ENCODE measurements at places on chromosomes 5 and 9. TPM values are rescaled to one million over a fixed set of nuclear protein-coding genes. Genes with fewer than 3 reads are reported as not detected.

The CD74 gene
- total RNA-seq, result 424 TPM

The NUTM2F gene
- total RNA-seq, result not detected

The SLC6A3 gene
- not detected for total RNA-seq

The DEPDC1B gene
- 0.16 TPM for total RNA-seq

The MYOZ3 gene
- 3.5 TPM for total RNA-seq

The ARID3C gene
- total RNA-seq, result not detected

The MLANA gene
- total RNA-seq, result not detected

DNA sequence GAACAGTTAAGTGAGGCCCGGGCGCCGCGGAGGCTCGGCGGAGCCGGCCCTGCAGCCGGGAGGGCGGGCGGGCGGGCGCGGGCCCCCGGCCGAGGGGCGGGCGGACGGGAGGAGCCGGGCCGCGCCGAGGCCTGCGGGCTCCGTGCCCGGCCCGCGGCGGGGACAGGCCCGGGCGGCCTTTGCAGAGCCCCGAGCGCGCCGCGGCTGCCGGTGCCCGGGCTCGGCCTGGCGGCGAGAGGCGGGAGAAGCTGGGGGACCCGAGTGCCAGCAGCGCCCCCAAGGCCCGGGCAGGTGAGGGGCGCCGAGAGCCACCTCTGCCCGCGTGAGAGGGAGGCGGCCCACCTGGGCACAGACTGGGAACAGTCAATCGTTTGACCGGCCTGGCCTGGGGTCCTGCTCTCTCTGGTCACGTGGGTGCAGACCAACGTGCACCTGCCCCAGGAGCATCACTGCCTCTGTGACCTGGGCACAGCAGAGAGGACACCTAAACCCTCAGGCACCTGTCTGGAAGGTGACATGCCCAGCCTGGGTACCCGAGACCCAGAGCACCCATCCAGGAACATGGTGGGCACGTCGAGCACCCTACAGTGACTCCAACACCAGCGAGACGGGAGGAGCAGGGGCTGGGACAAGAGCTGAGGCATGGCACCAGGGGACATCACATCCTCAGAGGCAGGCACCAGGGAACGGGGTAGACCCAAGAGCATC, 531 bp downstream of the MVB12B start:
- H3K27me3 ChIP-seq, result no peaks in the 10 kb centered on the region
- no peaks in the 10 kb centered on the region for H3K4me1 ChIP-seq
- H3K27ac ChIP-seq, result peak overlapping the region; percentile 73
- DNase-seq, result no peak
- H3K36me3 ChIP-seq, result no peaks in the 10 kb centered on the region
- peak overlapping the region; percentile 71 for H3K4me3 ChIP-seq

GRCh38 chr9:128219831-128220230, 16.7 kb downstream of the DNM1 start:
- no peak overlapping the region for H3K27ac ChIP-seq
- no peaks in the 10 kb centered on the region for H3K36me3 ChIP-seq
- H3K4me3 ChIP-seq, result no peak overlapping the region
- no peak for DNase-seq

DNA sequence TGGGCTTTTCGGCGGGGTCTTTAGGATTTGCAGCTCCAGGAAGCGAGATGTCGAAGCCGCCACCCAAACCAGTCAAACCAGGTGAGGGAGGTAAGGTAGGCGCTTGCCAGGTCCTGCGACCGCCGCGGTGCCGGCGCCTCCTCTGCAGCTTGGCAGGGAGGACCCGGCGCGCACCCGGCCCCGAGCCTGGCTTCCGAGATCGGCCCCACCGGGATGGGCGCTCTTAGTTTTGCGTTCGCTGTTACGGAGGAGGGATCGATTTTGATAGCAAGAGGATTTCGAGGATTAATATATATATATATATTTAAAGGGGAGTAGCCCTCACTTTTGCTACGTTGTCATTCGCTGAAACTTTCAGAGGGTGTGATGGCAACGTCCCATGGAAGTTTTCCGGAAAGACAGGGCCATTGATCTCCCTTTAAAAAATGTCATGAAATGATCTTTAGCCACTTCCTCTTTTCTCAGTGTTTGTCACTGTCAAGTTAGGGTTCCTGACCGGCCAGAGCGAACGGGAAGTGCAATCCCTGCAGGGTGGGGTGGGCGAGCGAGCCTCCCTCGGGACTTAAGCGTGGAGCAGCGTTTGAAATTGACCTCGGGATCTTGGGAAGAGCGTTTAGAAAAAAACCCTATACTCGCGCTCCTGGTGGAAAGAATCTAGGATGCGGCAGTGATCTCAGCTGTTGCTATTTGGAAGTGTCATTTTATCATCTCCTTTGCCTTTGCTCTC, 495 bp downstream of the OSTF1 start:
- peaks cover 43% of the 10 kb centered on the region for H3K4me1 ChIP-seq
- H3K4me3 ChIP-seq, result peak overlapping the region; percentile 77
- DNase-seq, result peak; percentile 79
- no peaks in the 10 kb centered on the region for H3K36me3 ChIP-seq

DNA sequence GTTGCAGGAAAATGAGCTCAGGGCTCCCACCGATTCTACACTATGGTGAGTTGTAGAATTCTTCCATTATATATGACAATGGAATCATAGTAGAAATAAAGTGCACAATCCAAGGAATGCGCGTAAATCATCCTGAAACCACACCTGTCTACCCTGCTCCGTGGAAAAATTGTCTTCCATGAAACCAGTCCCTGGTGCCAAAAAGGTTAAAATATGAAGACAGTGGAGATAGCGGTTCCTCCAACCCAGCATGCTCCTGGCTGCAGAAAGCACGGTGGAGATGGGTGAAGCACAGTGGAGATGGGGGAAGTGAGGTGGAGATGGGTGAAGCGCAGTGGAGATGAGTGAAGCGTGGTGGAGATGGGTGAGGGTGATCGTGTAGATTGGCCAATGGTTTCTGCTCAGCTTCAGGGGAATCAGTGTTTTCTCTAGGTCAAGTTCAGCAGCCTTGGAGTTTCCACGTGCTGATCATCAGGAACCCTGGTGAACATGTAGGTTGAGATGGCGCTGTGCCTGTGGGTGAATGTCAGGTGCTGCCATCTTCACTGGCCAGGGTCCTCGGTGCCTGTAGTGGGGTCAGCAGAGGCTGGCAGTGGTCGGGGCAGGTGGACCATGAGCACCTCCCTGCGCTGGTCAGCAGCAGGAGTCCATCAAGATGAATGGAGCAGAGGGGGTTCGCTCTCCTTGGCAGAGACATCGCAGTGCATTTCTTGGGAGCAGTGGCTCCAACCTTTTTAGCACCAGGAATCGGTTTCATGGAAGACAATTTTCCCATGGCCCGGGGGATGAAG, 20.3 kb downstream of the PAEP start:
- H3K4me3 ChIP-seq, result no peak overlapping the region
- no peaks in the 10 kb centered on the region for H3K36me3 ChIP-seq
- peak; percentile 43 for DNase-seq
- no peaks in the 10 kb centered on the region for H3K27me3 ChIP-seq

DNA sequence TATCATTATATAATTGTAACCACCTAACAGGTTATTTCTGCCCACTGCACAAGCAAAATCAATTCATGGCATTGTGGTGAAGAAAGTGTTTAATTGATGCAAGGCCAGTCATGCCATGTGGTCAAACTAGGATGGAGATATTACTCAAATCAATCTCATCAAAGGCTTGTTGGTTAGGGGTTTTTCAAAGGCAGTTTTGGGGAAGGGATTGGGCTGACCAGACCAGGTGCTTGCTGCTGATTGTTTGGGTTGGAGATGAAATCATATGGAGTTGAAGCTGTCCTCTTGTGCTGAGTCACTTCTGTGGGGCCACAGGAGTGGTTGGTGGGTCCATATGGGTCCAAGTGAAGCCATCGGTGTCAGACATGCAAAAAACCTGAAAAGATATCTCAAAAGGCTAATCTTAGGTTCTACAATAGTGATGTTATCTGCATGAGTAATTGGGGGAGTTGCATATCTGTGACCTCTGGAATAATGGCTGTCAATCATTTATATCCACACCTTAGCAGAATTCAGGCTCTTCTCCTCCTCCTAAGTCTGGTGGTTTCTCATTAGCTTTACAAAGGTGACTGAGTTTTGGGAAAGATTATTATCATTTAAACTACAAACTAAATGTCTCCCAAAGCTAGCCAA, 44.9 kb downstream of the HMGCS1 start:
- H3K27me3 ChIP-seq, result no peaks in the 10 kb centered on the region
- H3K4me1 ChIP-seq, result no peaks in the 10 kb centered on the region
- no peaks in the 10 kb centered on the region for H3K36me3 ChIP-seq
- no peak overlapping the region for H3K27ac ChIP-seq
- H3K4me3 ChIP-seq, result no peak overlapping the region

DNA sequence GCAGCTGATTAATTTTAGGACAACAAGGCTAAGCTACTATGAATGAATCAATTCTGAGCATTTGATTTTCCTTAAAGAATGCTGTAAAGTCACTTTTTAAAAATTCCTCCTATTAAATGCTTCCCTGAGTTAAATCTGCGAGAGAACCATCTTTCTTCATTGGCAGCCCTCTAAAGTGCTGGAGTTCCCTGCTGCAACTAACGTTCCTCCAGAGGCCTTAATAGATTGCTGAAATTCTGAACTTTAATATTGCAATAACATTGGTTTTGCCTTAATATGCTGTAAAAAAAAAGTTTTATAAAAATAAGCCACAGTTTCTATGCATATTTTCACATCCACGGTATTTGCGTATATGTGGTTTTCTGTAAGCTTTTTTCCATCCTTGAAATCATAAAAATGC, 298.0 kb upstream of the PIK3R1 start:
- H3K4me1 ChIP-seq, result no peaks in the 10 kb centered on the region
- H3K27ac ChIP-seq, result no peak overlapping the region
- DNase-seq, result no peak
- H3K36me3 ChIP-seq, result no peaks in the 10 kb centered on the region
- no peak overlapping the region for H3K4me3 ChIP-seq
- no peaks in the 10 kb centered on the region for H3K27me3 ChIP-seq

DNA sequence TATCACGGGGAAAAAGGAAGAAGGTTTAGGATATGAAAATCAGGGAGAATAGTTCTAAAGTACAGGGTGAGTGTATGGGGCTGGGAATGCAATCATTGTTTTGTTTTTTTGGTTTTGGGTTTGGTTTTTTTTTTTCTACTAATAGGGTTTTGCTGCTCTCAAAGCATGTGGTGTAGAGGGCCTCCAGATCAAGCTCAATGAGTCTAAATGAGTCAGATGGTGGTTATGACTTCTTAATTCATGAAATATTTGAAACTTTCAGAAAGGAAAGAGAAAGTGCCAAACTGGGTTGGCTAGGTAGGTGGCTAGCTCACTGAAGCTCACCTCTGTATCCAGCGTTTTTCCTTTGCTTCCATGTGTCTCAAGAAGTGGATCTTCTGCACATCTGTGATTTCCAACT, 10.7 kb downstream of the OR1L8 start:
- H3K27ac ChIP-seq, result no peak overlapping the region
- no peaks in the 10 kb centered on the region for H3K4me1 ChIP-seq
- no peak for DNase-seq
- H3K4me3 ChIP-seq, result no peak overlapping the region
- H3K36me3 ChIP-seq, result no peaks in the 10 kb centered on the region

- H3K27ac ChIP-seq, result no peak overlapping the region
- no peak overlapping the region for H3K4me3 ChIP-seq
- no peak for DNase-seq
- H3K4me1 ChIP-seq, result no peaks in the 10 kb centered on the region
- no peaks in the 10 kb centered on the region for H3K27me3 ChIP-seq
These were observed 161.1 kb upstream of the EFNA5 start for GRCh38 chr5:107831612-107832395.

DNA sequence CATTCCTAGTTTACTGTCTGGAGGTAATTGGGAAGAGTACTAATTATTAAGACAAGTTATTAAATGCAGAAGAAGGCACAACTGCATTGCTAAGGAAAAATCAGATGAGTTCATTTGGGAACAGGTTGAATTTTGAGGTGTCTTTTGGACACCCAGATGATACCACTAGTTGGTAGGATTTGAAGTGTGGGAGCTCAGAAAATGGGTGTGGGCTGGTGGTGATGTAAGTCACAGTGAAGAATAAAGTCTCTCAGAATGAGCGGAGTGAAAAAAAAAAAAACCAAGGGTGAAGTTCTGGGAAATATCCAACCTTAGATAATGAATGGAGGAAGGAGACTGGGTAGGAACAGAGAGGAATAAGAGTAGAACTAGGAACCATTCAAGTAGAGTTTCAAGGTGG, 35.6 kb upstream of the MYORG start:
- no peak overlapping the region for H3K4me3 ChIP-seq
- no peaks in the 10 kb centered on the region for H3K27me3 ChIP-seq
- no peak for DNase-seq
- H3K36me3 ChIP-seq, result no peaks in the 10 kb centered on the region
- H3K4me1 ChIP-seq, result no peaks in the 10 kb centered on the region

DNA sequence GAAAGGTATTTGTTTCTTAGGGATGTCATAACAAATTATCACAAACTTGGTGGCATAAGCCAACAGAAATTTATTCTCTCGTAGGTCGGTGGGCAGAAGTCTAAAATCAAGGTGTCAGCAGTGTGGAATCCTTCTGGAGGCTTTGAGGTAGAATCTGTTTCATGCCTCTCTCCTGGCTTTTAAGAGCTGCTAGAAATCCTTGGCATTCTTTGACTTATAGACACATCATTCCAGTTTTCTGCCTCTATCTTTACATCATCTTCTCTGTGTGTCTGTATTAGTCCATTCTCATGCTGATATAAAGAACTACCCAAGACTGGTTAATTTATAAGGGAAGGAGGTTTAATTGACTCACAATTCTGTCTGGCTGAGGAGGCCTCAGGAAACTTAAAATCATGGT, 488.1 kb upstream of the PAPPA start:
- H3K36me3 ChIP-seq, result no peaks in the 10 kb centered on the region
- H3K27me3 ChIP-seq, result no peaks in the 10 kb centered on the region
- H3K4me3 ChIP-seq, result no peak overlapping the region
- H3K27ac ChIP-seq, result no peak overlapping the region
- no peaks in the 10 kb centered on the region for H3K4me1 ChIP-seq

DNA sequence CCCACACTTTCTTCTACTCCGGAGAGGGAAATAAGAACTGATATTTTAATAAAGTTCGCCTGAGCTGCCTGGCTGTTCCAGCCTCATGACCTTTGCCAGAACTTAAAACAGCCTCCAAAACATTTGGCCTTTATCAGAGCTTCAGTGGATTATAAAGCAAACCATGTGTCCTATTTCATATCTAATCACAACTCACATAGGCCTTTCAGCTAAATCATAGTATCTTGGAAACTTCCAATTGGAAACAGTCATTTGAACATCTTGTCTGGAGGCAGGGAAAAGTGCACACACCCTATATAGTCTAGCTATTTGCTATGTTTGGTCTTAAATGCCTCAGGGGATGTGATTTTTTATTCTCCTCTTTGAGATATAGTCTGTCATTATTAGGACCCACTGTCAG, 46.0 kb upstream of the FREM1 start:
- no peaks in the 10 kb centered on the region for H3K4me1 ChIP-seq
- H3K27ac ChIP-seq, result peak overlapping the region; percentile 40
- DNase-seq, result no peak
- H3K27me3 ChIP-seq, result no peaks in the 10 kb centered on the region
- no peaks in the 10 kb centered on the region for H3K36me3 ChIP-seq
- no peak overlapping the region for H3K4me3 ChIP-seq

- no peak overlapping the region for H3K4me3 ChIP-seq
- no peaks in the 10 kb centered on the region for H3K4me1 ChIP-seq
- no peak overlapping the region for H3K27ac ChIP-seq
- no peaks in the 10 kb centered on the region for H3K36me3 ChIP-seq
- no peaks in the 10 kb centered on the region for H3K27me3 ChIP-seq
These were observed 498.4 kb downstream of the TLE4 start for GRCh38 chr9:80070071-80070742.

- DNase-seq, result no peak
- peak overlapping the region; percentile 84 for H3K4me3 ChIP-seq
- no peaks in the 10 kb centered on the region for H3K4me1 ChIP-seq
These were observed 1.0 kb upstream of the FBXW11 start for GRCh38 chr5:172007175-172008110.

GRCh38 chr5:95445995-95446394, 54.8 kb downstream of the FAM81B start:
- H3K36me3 ChIP-seq, result no peaks in the 10 kb centered on the region
- no peak overlapping the region for H3K27ac ChIP-seq
- no peaks in the 10 kb centered on the region for H3K27me3 ChIP-seq
- no peak for DNase-seq
- H3K4me1 ChIP-seq, result no peaks in the 10 kb centered on the region
